ENCODE measurements at places on chromosomes 2 and 18.

- DNase-seq, result no peak
Observed at GRCh38 chr18:37330173-37330572, 235.4 kb downstream of the CELF4 start.

DNA sequence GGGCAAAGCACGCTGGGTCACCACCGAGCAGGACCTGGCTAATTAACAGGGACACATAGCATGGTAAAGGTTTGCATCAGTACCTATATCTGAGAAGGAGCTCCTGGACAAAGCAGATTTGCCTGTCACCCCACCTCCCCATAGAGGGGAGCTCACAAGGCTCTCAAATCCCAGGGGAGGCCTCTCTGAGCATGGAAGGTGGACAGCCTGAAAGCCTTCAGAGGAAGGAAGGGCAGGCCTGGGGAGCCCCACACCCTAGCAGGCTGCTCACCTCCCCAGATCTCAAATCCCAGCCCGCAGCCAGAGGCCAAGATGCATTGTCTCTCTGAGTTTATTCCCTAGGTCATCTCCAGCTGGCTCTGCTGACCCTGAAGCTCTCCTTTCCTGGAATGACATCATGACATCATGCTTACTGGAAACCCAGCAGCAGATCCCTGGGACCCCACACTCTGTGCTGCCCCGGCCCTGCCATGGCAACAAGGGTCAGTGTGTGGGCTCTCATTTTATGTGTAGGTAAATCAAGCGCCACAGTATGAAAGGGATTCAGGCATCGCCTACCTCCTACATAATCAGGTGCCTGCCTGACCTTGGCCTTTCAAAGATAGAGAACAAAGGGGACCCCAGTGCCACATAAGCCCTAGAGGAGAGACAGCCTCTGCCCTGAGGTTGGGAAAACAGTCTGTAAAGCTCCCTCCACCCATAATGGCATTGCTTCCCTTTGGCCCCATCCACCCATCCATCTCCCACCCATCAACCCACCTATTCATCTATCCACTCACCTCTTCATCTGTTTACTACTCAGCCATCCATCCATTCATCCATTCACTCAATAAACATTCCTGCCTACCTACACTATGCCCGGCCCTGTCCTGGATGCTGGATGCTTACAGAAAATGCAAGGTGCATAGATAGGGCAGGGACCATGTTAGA lies 15.7 kb upstream of the TEX51 start:
- DNase-seq, result no peak

DNA sequence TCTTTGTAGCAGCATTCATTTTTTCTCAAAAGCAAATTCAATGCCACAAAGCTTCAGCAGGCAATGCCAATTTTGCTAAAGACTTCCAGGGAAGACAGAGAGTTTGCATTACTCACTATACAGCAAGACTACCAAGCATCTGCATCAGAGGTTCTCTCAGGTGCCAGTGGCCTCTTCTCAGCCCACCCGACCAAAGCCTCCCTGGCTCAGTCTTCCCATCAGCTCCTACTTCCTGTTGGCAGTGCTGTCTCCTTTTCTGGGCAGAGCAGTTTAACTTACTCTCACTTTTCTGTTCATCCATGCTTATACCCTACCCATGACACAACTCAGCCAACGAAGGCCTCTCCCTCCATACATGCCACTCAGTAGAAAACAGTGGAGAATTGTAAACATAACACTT lies 157.1 kb downstream of the TRABD2A start:
- no peak for DNase-seq

DNA sequence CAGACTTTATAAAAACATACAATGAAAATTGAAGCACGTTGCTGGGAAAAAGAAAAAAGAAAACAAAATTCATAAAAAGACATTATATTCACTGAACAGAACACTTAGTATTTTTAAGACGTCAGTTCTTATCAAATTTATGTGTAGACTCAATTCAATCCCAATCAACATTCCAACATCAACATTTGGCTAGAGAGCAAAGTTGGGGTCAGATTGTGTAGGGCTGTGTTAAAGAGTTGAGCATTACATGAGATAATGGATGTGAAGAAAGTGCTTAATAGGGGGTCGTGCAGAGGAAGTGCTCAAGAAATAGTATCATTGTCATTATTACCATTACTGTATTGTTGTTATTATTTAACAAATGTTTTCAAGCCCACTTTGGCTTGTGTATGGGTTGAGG lies 154.1 kb upstream of the TNP1 start:
- no peak for DNase-seq

- no peak for DNase-seq
Observed at GRCh38 chr2:163200741-163201140, 362.2 kb upstream of the KCNH7 start.

DNA sequence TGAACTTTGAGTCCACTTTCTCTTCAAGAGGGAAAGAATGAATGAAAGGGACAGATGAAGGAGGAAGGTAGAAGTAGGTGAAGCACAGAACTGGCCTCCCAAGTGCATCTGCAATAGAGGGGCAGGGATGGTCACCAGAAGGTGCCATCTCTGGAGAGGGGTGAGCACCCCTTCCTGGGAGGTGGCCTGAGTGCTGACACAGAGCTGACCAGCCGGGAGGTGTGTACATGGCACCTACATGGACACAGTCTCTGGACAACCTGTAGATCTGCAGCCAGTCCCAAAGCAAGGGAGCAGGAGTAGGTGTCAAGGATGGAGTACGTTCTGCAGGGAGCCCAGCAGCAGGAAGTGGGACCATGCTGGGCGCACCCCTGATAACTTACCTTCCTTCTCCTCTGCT lies 83.2 kb downstream of the TFCP2L1 start:
- no peak for DNase-seq

GRCh38 chr2:13089971-13090370 lies 373.2 kb downstream of the TRIB2 start:
- no peak for DNase-seq

DNA sequence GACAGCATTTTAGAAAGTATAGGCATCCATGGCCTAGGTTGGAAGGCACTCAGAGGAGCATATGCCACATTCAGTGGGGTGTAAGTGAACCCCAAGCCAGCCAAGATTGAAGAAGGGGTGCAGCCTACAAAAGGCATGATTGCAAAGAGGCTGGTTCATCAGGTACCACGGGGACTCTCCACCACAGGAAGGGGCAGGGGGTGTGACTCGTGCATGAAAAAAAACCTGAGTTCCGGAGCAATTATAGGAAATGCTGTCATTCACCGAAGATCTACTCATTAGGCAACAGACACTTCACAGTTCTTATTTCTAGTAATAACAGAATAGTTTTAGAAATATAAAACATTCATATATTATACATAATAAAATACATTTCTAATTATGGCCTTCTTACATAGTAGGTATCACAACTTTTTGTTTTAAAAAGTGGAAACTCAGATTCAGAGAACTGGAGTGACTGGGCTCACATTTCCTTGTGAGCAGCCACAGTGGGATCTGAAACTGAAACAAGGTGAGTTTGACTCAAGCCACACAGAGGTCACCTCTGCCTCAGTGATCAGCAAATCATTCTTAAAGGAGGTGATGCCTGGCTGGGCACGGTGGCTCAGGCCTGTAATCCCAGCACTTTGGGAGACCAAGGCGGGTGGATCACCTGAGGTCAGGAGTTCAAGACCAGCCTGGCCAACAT lies 188.4 kb upstream of the GYPC start:
- DNase-seq, result no peak

DNA sequence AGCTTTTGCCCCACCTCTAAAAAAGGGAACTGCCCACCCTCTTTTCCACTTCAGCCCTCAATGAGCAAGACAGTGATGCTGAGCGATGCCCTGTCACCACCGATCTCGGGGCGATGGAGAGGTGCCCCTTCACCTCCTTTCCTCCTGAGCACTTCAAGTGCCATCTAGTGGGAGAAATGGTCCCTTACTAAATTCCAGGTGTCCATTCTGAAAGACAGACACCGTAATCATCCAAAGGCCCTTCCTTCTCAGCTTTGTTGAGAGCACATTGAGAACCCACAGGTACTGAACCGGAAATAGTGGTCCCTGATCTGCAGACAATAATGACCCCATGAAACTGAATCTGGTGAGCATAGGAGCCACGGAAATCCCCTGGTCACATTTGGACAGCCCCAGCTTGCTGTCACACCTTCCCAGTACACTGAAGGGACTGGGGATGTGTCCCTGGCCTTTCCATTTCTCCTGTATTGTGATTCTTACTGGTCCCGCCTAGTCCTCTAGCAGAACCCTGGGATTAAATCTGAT lies 38.5 kb downstream of the KCTD18 start:
- no peak for DNase-seq

DNA sequence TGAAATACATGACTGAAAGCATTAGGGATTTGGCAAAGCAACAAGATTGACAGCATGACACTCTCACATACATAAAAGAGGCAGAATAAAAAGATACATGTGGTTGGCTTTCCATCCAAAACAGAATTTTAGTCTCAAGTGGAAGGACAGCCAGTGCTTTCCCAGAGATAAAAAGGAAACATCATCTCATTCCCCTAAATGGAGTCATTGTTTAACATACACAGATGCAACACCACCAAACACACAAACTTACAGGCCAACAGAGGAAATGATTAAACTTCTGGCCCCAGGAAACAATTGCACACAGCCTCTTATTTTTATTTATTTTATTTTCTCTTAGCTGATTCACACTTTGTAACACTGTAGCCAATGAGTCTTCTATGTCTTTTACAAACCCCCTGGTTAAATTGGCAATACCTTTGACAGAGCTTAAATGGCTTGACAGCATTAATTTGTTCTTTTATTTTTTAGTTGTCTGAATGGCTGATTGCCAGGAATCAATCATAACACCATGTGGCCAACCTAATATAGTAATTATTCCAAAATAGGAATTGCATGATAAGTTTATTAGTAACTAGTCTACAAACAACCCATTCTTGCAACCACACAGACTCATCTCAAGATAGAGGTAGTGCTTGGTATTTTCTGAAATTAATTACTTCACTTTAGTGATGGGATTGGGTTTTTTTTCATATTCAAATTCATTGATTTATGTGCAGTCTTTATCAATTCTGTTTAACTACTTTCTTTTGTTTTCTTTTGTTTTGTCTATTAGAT lies 190.5 kb downstream of the RND3 start:
- no peak for DNase-seq

DNA sequence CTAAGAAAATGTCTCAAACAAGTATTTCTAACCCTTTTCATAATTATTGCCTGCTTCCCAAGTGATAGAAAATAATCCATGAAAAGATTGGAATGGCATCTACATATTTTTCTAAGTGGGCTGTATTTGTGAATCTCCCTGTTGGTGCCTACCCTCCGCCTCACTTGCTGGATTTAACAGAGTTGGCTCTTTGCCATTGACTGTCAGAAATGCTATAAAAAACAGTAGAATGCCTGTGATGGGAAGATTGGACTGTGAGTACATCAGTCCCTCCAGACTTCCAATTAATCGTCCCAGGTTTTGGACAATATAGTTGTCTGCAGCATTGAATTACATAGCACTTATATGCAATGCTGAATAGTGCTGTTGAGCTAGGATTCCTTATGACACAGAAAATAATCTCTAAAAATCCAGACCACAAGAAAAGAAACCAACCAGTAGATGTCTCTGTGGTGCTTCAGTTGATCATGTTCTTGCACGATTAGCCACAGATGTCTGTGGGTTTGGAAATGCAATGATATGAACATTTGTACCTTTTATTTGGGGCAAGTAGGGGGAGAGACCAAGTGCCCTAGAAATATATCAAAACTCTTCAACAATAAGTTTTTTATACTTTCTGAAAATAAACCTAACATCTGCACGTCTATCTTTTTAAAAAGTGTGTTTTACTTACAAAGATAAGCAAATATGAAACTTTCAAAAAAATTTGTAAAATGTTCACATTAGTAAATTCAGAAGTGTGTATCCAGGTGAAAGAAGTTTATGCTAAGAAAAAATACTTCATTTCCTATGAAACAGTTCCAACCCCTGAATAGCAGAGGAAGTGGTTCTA lies 88.5 kb downstream of the DYNAP start:
- peak; percentile 55 for DNase-seq

GRCh38 chr2:68839260-68839833 lies 31.9 kb downstream of the BMP10 start:
- no peak for DNase-seq

GRCh38 chr18:31835528-31836133 lies 75.0 kb upstream of the SLC25A52 start:
- no peak for DNase-seq

DNA sequence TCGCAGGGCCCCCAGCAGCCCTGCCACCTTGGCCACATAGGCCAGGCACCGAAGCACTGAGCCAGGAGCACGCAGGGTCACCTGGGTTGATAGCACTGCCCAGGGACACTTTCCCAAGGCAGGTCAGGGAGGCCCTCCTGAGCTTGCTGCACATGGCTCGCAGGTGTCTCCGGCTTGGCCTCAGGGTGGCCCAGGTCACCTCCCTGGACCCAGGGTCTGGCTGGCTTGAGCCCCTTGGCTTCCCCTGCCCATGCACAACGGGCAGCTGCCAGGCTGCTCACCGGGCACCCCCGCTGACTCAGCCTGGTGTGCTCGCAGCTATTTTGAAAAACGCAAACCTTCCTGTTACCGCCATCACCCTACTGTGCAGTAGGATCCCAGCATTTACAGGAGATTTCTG lies 502.3 kb downstream of the EIPR1 start:
- no peak for DNase-seq

DNA sequence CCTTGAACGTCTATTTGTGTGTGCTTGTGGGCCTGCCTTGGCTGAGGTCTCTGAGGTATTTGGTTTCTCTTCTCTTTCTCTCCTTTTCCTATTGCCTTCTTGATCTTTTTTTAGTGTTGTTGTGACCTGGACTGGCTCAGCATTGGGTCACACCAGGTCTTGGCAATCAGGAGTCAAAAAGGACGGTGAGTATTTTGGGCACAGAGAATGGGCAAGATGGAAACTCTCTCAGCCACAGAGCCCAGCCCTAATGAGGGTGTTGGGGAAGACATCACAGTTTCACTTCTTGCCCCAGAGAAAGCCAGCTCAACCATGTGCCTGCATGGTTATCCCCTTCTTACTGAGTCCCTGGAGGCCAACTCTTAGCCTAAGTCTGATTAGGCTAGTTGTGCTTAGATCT lies 13.7 kb upstream of the INO80C start:
- DNase-seq, result no peak

- DNase-seq, result no peak
Observed at GRCh38 chr2:191358325-191359025, 113.3 kb downstream of the MYO1B start.

GRCh38 chr18:45962461-45962860 lies 4.7 kb downstream of the EPG5 start:
- peak; percentile 74 for DNase-seq

- no peak for DNase-seq
Observed at GRCh38 chr2:229342376-229342775, 71.3 kb upstream of the PID1 start.

DNA sequence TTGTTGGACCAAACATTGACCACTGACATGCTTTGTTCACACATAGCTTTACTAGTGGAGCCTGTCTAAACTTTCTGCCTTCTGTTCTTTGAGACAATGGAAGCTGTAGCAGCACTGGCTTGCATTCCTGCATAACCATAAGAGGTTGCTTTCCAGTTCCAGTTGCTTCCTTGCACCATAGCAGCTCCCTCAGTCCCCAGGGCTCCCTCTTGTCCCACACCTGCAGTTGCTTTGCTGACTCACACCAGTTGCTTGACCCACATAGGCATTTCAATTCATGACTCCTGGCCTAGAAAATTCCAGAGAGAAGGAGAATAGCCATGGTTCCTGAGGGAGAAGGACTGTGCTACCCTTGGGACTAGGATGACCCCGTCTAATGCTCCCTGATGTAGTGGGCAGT lies 20.9 kb downstream of the SGPP2 start:
- DNase-seq, result no peak

GRCh38 chr2:33607251-33607721 lies 8.2 kb upstream of the FAM98A start:
- DNase-seq, result no peak

GRCh38 chr2:227865291-227865690 lies 6.1 kb upstream of the DAW1 start:
- no peak for DNase-seq

Data from GF-D8 (cell line).